Osteoblast (primary cell): ENCODE measurements at places on chromosomes 7 and 10.

- H3K4me3 ChIP-seq, result no peak overlapping the region
- H3K36me3 ChIP-seq, result no peaks in the 10 kb centered on the region
- no peaks in the 10 kb centered on the region for H3K4me1 ChIP-seq
Measured at GRCh38 chr10:107118866-107119265, 45.6 kb downstream of the SORCS1 start.

- no peaks in the 10 kb centered on the region for H3K4me1 ChIP-seq
- H3K36me3 ChIP-seq, result no peaks in the 10 kb centered on the region
- no peak overlapping the region for H3K4me3 ChIP-seq
- H3K27ac ChIP-seq, result no peak overlapping the region
Measured at GRCh38 chr7:101488826-101489572, 126.3 kb downstream of the COL26A1 start.

- no peak overlapping the region for H3K4me3 ChIP-seq
- no peaks in the 10 kb centered on the region for H3K36me3 ChIP-seq
- H3K27me3 ChIP-seq, result peaks cover 11% of the 10 kb centered on the region
- DNase-seq, result peak; percentile 55
Measured at GRCh38 chr10:29120216-29120615, 168.7 kb upstream of the LYZL1 start.

GRCh38 chr7:140225562-140226249 lies 48.9 kb upstream of the KDM7A start:
- H3K36me3 ChIP-seq, result no peaks in the 10 kb centered on the region
- peaks cover 44% of the 10 kb centered on the region for H3K27me3 ChIP-seq
- no peak for DNase-seq
- H3K4me3 ChIP-seq, result no peak overlapping the region

GRCh38 chr7:80781146-80781545 lies 137.7 kb downstream of the SEMA3C start:
- H3K36me3 ChIP-seq, result peaks cover 10% of the 10 kb centered on the region
- peaks cover 45% of the 10 kb centered on the region for H3K4me1 ChIP-seq
- DNase-seq, result no peak
- peak overlapping the region; percentile 31 for H3K27ac ChIP-seq
- H3K27me3 ChIP-seq, result no peaks in the 10 kb centered on the region

GRCh38 chr7:100367676-100368613 lies 5.3 kb upstream of the PILRA start:
- peaks cover 11% of the 10 kb centered on the region for H3K36me3 ChIP-seq
- no peak for DNase-seq
- no peak overlapping the region for H3K27ac ChIP-seq
- no peaks in the 10 kb centered on the region for H3K4me1 ChIP-seq
- no peak overlapping the region for H3K4me3 ChIP-seq
- H3K27me3 ChIP-seq, result no peaks in the 10 kb centered on the region

GRCh38 chr7:38367301-38367890 lies 94.0 kb upstream of the TARP start:
- H3K27ac ChIP-seq, result no peak overlapping the region
- H3K4me1 ChIP-seq, result no peaks in the 10 kb centered on the region
- no peak for DNase-seq

DNA sequence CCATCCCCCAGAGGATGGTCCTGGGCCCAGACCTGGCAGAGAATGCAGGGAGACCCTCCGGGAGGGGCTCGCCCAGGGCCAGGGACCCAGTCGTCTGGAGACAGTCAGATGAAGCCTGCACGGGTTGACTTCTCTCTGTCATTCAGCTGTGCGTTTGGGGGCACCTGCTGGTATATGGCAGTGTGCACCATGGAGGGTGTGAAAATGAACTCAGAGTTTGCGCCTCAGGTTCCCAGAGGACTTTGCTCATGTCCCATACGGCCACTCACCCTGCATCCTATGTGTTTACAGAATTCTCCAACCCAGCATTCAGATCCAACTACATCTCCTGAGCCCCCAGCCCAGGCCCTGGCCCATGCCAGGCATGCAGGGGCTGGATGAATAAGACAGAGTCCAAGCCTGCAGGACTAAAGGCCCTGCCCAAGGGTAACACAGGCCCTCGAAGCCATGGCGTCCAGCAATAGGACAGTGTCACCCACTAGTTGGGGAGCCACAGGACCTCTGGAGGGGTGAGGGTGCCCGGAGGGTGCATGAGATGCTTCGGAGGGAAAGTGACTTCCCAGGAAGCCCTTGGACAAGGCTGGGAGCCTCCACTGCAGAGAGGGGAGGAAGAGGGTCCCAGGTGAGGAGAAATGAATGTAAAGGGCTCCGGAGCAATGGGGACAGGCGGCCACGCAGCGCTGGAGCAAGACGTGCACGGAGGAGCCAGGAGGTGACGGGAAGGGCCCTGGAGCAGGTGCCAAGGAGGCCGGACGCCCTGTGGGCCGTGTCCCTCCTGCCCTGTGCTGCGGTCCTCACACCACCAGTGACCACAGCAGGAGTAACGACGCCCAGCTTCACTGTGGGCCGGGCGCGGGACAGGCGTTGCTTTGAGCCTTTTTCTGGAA lies 36.3 kb downstream of the CALML3 start:
- no peak for DNase-seq
- peak overlapping the region; percentile 84 for H3K27ac ChIP-seq
- H3K27me3 ChIP-seq, result no peaks in the 10 kb centered on the region
- H3K36me3 ChIP-seq, result no peaks in the 10 kb centered on the region
- no peak overlapping the region for H3K4me3 ChIP-seq
- peaks cover 52% of the 10 kb centered on the region for H3K4me1 ChIP-seq

GRCh38 chr10:60828489-60828852 lies 50.2 kb downstream of the CDK1 start:
- H3K27ac ChIP-seq, result peak overlapping the region; percentile 8
- no peak overlapping the region for H3K4me3 ChIP-seq
- peaks cover 13% of the 10 kb centered on the region for H3K4me1 ChIP-seq

DNA sequence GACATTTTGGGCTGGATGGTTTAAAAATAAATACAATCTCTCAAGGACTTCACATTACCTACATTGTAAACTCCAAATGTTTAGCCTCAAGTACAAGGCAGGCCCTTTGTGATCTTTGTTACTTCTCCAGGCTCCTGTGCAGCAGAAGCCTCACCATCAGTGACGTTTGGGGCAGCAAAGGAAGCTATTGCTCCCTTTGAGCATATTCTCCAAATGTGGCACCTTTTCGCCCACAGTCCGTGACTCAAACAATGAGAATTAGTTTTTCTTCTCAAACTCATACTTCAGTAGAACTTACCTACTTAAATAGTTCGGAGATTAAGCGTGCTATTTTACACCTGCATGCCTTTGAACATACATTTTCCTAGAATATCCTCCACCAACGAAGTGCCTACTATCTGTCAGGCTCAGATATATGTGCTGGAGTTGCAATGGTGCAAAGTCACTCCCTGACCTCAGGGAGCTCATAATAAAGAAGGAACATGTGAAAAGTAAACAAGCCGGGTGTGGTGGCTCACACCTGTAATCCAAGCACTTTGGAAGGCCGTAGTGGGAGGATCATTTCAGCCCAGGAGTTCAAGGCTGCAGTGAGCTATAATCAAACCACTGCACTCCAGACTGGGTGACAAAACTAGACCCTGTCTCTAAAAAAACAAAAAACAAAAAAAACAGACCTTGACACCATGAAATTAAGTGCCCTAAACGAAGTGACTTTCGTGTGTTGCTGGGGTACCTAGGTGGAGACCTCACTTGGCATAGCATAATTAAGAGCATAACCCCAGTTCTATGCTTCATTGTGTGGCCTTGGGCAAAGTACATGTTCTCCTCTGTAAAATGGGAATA lies 1.2 kb upstream of the ABCF2 start:
- H3K4me3 ChIP-seq, result peak overlapping the region; percentile 90
- peaks cover 18% of the 10 kb centered on the region for H3K36me3 ChIP-seq
- peaks cover 33% of the 10 kb centered on the region for H3K4me1 ChIP-seq
- H3K27ac ChIP-seq, result peak overlapping the region; percentile 65
- peak; percentile 78 for DNase-seq
- H3K27me3 ChIP-seq, result no peaks in the 10 kb centered on the region

GRCh38 chr10:38027986-38028385 lies 17.5 kb downstream of the ZNF33A start:
- no peak for DNase-seq
- peaks cover 19% of the 10 kb centered on the region for H3K36me3 ChIP-seq
- H3K4me3 ChIP-seq, result no peak overlapping the region
- H3K27me3 ChIP-seq, result no peaks in the 10 kb centered on the region
- H3K27ac ChIP-seq, result no peak overlapping the region
